ENCODE measurements at places on chromosomes 5 and 9.

- no peak for DNase-seq
Observed at GRCh38 chr5:167861129-167861927, 430.1 kb upstream of the WWC1 start.

DNA sequence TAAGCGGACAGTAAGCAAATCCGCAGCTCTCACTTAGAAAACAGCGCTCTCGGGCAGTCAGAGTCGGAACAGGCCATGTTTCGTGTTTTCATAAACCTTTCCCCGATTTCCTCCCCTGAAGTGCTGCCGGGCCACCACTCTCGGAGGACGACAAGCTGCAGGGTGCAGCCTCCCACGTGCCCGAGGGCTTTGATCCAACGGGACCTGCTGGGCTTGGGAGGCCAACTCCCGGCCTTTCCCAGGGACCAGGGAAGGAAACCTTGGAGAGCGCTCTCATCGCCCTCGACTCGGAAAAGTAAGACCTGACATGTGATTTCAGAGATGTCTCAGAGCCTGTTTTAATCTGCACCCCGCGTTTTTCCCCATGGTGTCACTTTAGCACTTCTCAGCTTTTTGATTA, 99.8 kb upstream of the CACNA1B start:
- DNase-seq, result no peak

DNA sequence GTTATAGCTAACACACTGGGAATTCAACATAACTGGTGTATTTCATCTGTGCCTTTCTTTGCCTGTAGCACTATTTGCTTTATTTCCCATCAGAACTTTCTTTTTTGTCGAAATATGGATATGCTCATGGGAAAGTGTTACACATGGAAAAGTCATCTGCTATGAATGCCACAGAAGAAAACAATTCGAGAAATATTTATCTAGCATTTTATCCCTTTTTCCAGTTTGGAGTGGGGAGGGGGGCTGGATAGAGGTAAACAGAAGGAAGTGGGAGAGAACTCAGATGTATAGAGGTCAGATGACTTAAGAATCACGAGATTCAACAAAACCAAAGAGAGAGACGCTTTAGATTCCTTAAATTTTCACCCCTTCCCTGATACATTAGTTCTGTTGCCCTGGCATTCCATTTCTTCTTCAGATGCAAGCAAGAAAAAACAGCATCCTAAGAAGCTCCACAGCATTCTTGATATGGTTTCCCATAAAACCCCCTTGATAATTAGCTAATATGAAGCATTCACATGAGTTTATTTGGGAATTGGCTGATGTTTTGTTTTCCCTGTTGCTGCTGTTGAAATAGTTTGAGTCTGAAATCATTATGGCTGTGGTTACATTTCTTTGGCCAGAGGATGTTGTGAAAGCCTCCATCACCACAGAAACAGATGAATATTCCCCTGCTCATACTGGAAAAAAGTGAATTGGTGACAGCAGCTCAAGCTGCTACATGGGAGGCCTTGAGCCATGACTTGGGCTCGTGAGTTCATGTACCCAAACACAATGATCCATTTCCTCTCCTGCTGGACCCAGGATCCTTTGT, 335.8 kb upstream of the DAB2 start:
- no peak for DNase-seq

- no peak for DNase-seq
Observed at GRCh38 chr5:147863454-147864158, 14.9 kb upstream of the SCGB3A2 start.

Data from activated CD4-positive, alpha-beta T cell treated with anti-CD3 and anti-CD28 coated beads, Interleukin-2, amount 50 U/mL, for 16 hours (primary cell).